ENCODE measurements at places on chromosomes 13 and 19.

DNA sequence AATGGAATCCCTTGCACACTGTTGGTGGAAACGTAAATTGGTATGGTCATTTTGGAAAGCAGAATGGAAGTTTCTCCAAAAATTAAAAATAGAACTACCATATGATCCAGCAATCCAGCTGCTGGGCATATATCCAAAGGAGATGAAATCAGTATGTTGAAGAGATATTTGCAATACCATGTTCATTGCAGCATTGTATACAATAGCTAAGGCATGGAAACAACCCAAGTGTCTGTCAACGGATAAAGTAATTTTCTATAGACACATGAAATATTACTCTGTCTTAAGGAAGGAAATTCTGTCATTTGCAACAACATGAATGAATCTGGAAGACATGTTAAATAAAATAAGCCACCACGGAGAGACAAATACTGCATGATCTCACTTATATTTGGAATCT lies 124.7 kb downstream of the GPC5 start:
- no peak for DNase-seq

DNA sequence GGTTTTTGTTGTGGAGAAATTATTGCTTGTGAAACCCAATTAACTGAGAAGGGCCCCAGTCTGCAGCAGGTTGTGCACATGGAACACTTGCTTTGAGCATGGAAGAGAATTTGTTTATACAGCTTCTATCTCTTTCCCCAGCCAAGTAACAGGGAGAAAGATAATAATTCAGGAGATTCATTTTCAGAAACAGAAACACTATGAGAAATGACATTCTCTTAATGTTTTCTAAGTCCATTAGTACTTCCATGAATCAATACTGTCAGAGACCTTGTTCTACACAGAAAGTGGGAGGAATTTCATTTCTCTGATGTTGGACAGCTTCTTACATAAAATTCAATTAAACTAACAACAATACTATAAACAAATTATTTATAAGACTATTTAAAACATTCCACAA lies 446.3 kb downstream of the KLF12 start:
- no peak for DNase-seq

GRCh38 chr19:12521996-12522395 lies 29.3 kb downstream of the ZNF564 start:
- DNase-seq: no peak

GRCh38 chr13:47841151-47841550 lies 159.9 kb downstream of the SUCLA2 start:
- DNase-seq: no peak

GRCh38 chr13:61833228-61833627 lies 417.6 kb upstream of the PCDH20 start:
- no peak for DNase-seq

DNA sequence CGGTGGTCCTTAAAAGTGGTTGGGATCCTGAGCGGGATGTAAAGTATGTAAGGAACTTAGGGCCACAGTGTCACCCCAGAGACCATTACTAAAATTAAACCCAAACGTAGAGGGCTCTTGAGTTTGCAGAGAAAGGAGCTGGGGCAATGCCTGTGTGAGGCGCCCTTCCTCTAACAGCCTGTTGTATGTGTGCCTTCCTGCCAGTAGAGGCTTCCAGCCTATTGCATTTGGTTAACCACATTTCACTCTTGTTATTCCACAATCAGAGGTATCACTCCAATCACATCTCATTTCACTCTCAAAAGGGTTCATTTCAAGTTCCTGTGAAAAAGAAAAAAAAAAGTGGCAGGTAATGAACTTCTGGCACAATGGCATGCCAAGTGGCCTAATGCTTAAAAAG lies 29.4 kb downstream of the DIAPH3 start:
- no peak for DNase-seq

GRCh38 chr19:10604460-10604980 lies 17.4 kb upstream of the AP1M2 start:
- no peak for DNase-seq

DNA sequence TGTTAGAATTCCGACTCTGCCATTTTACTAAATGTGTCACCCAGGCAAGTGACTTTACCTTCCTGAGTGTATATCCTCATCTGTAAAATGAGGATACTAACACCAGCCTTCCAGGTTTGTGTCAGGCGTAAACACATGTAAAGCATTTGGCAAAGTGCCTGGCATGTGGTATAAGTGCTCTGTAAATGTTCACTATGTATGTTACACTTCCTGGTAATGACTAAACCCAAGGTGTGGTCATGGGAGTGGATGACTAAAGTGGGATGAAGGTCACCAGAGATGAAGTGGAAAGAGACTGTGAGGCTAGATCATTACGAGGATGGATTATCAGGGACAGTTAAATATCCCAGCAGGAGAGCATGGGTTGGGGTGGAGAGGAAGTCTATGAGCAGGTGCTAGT lies 25.6 kb downstream of the DEDD2 start:
- no peak for DNase-seq

DNA sequence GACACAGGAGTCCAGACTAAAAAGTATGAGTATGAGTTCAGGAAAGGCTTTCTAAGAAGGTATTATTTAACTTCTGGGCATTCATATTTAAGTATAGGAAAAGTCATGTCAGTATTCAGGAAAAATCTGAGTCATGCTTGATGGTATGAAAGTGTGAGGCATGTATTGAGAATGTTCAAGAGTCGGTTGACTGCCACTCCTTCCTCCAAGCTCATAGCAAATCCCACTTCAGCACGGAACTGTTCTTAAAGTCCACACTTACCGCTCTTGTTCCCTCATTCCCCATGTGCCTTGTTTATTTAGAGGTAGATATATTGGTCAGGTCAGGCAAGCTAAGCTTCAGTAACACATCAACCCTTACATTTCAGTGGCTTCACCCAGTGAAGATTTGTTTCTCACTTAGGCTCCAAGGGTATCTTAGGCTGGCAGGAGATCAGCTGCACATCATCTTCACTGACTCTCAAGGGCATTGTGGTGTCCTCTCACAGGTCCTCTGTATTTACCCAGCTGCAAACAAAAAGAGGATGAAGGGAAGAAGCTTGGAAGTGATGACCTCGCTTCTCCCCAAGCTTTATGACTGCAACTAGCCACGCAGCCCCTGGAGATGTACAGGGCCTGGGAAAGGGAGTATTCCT lies 1189.2 kb downstream of the EFNB2 start:
- DNase-seq: no peak

DNA sequence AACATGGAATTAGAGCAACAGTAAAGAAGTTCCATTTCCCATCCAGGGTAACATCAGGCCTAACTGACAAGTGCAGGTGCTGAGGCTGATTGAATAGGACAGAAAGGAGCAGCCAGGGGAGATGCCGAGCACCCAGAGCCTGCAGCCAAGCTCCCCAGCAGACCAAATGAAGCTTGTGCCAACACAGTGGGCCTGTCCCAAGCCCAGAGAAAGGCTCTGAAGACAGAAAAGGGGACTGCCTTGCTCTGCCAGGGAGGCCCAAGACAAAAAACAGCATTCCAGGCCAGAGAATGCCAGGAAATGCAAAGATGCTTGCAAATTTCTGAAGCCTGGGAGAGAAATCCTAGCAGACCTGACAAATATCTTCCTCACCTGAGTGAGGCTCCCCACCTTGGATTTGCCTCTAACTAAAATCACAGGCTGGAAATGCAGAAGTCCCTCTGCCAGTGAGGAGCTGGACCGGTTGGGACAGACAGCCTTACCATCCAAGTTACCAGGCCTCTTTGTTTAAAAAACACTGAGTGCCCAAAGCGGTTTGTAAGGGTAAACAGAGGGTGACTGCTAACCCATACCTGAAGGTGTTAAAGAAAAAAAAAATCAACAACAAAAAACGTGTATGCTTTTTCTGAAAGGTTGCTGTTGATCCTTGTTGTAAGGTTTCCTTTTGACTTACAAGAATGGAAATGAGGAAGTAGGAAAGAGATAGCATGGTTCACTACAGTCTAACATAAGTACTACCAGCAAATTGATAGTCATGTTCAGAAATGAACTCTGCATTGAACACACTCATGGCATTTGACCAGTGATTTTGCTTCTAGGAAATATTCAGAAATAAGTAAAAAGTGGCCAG lies 11.8 kb upstream of the HMGB1 start:
- DNase-seq: no peak

DNA sequence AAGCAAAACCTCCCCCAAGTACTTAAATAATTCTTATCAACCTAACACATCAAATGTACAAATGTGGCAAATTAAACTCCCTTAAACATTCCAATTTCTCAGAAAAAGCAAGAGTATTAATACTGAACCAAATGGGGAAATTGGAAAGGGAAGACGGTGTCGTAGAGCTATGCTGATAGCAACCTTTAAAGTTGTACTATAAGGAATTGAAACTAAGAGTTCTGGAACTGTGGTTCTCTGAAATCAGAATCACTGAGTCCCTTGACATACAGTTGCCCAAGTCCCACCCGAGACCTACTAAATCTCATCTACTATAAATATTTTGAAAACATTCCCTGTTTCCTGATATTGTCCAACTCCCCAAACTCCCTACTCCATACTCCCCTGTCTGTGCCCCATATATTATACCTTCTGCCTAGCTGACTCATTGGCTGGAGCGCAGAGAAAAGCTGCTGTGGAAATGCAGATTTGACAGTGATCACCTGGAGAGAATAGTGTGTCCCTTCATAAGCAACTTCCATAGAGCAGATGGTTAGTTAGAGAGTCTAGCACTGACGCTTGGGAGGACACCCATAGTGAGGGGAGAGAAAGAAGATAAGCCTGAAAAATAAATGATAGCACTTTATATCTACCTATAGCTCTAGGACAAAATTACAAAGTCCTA lies 51.4 kb upstream of the ITM2B start:
- DNase-seq: no peak

- no peak for DNase-seq
These were observed 86.6 kb downstream of the PRR20E start for GRCh38 chr13:57253551-57253950.

GRCh38 chr13:71712988-71713653 lies 153.9 kb downstream of the DACH1 start:
- DNase-seq: no peak

GRCh38 chr19:53079313-53079924 lies 23.8 kb downstream of the ZNF160 start:
- no peak for DNase-seq

GRCh38 chr13:21069561-21070004 lies 8.2 kb upstream of the LATS2 start:
- no peak for DNase-seq

DNA sequence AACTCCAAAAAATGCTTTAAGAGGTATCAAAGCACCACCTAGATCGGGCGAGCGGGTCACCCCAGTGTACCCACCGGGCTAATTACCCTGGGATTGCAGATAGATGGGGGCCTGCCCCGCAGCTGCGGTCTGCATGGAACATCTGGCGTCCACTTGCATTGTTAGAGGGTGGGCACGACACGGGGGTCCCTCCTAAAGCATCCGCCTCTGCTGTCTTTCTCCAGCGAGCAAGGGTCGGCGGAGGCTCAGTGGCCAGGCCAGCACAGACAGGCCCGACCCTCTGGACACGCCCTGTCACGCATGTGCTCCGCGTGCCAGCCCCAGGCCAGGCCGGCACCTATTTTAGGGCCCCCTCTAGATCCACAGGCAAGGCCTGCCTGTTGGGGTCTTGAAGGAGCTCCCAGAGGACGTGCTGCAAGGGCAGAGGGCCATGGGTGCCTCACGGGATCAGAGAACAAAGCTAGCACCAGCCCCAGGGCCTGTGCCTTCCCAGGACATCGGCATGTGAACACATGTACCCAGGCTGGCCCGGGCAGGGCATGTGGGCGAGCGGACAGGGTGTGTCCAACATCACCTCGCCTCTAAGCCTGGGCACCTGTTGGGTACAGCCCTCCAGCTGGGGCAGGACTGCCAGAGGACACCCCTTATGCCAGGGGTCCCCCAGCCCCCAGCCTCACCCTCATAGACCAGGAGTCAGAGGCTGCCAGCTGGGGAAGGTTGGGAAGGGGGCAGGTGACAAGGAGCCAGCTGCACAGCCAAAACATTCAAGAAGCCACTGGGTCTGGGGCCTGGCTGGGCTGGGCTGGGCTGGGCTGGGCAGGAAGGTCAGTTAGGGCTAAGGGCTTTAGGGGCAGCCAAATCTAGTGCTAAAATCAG lies 35.6 kb upstream of the NANOS3 start:
- DNase-seq: no peak

DNA sequence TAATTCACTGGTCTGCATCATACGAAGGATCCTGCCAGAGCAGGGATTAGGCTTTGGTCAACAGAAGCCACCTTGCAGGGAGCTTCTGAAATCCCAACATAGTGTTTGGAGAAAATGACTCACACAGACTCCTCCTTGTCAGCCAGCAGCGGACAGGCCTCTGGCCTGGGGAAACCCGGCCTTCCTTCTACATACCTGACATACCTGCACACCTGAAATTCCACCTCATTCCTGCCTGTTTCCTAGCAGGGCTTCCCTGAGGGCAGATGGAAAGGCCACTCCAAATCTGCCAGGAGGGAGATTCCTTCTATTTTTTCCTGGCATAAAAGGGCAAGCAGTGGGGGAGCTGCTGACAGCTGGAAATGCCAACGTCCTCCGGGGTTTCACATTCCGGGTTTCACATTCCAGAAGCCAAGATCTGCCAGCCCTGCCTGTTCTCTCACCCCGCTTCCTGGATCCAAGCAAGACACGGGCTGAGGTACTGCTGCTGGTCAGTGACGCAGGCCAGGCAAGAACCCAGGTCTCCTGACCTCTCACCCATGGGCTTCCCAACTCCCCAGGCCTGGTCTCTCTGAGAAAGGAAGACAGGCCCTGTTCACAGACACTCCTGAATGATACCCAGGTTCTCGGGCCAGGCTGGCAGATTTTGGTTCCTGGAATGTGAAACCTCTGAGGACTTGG lies 18.2 kb upstream of the IGFL1 start:
- no peak for DNase-seq

DNA sequence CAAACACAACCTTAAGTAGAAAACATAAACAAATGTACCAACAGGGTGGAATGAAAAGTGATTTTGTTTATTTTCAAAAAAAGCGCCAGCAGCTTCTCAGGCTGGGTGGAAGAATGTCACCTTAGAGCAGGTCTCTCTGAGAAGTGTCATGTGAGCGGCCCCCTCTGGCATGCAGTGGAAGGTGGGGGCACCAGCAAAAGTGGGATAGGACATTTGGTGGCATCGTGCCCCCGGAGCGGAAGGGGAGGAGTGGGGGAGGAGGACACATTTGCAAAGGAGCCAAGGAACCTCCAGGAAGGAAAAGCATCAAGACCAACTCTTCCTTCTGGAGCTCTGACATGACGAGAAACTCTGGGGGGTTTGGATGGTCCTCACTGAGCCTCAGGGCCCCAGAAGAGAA lies 635.3 kb downstream of the UQCRFS1 start:
- no peak for DNase-seq
